ENCODE measurements at places on chromosomes 1 and 21. TPM values are rescaled to one million over a fixed set of nuclear protein-coding genes. Genes with fewer than 3 reads are reported as not detected.

- DNase-seq, result no peak
These were observed 8.1 kb upstream of the ADCY10 start for GRCh38 chr1:167922023-167922422.

GRCh38 chr21:43301409-43302061 is 125.4 kb downstream of the SIK1 start:
- no peak for DNase-seq

GRCh38 chr1:19877821-19878636 is 4.2 kb upstream of the OTUD3 start:
- DNase-seq, result peak; percentile 66

DNA sequence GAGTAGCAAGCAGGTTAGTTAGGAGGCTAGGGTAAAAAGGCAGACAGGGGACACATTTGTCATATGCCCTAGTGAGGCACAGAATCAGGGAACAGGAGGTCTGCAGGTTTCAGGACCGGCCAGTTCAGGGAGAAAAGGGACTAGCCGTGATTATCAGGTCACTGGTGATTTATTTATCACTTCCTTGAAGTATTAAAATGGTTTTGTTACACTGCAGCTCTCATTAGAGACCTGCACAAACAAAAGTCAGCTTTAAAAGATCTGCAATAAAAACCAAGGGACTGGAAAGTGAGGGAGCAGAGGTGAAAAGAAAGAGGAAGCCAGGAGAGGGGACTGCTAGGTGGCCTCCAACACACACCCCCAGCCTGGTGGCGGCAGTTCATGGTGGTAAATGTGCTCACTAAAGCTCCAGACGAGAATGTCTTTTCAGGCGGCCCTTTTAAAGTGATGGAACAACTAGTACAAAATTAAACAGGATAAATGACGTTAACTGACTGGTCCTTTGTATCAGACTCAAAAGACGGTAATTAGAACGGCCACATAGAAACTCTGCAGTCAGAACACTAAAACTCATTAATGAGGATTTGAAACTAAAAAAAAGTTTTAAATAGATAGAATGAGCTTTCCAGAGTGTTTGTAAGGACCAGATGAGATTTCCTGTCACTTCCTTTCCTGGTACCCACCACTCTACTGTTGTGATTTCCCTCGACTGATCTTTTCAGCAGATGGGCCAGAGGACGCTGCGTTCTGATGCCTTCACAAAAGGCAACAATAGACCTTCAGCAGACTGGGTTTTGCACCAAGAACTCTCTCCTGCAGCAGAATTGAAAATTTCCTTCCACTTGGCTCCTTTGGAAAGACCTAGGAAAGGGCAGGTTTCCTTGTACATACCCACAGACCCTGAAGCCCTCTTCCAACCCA is 136.8 kb downstream of the NTPCR start:
- DNase-seq, result no peak

GRCh38 chr21:23861911-23862504 is 1745.3 kb downstream of the MRPL39 start:
- no peak for DNase-seq

- DNase-seq, result peak; percentile 84
These were observed at the start of gene DCDC2B for GRCh38 chr1:32208891-32209328. Gene DCDC2B (plus strand): TSS chr1:32209089. CDS start chr1:32209094, 5 bp downstream.

GRCh38 chr1:214615871-214616270 is 12.9 kb downstream of the CENPF start:
- no peak for DNase-seq

GRCh38 chr1:112296908-112297307 is 99.1 kb upstream of the CTTNBP2NL start:
- DNase-seq, result no peak

- peak; percentile 11 for DNase-seq
These were observed 50.3 kb downstream of the NUP210L start for GRCh38 chr1:154104433-154105082.

DNA sequence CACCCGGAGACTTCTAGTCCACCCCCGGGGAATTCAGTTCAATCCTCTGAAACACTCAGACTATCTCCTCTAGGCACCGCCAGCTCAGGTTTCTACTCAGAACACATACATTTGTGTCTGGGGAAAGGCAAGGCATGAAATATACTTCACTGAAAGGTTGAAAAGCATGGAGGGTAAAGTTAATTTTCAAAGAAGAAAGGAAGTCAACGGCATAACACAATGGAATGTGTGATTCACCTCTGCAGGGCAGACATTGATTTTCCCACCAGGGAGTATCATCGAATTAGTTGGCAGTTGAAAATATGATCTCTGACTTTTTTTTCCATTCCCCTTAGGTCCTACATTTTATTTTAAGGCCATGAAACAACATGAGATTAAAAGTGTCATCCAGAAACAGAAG is 669.4 kb downstream of the SMYD3 start:
- no peak for DNase-seq

GRCh38 chr1:50139339-50140181 is 30.8 kb downstream of the ELAVL4 start:
- DNase-seq, result no peak

- DNase-seq, result peak; percentile 92
These were observed 59.4 kb upstream of the ASB17 start for GRCh38 chr1:75991497-75992114.

DNA sequence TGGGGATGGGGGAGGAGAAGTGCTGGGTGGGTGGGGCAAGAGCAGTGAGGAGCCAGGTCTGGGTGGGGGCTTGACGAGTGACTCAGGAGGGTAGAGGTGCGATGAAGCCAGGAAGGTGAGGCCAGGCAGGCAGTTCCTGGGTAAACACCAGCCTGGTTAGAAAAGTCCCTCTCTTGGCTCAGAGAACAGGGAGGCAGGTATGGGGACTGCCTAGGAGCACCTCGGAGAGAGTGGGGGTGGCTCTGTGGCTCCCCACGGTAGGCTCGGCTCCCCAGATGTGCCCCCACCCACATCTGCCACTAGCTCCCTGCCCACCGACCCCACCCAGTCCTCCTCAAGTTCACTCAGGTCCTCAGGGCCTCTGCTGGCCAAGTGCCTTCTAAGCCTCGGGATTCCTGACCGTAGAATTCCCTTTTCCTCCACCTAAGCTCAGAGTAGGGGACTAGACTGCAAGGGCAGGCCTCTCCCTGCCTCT is 1.2 kb downstream of the HSPG2 start:
- DNase-seq, result peak; percentile 45

DNA sequence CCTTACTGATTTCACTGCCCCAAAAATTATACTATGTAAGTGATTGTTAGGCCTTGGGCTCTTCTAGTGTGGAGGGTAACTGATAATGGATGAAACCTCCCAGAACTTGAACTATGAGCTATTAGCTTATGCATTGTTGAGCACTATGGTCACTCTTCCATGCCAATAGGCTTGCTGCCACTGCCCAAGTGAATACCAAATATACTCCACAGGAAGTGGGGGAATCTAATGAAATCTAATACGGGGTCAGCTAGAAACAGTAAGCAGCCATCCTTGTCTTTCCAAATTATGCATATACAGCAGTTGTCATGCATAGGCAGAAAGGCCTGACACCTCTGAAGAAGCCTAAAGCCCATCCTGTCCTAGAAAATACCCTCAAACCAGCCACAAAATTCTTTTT is 198.7 kb upstream of the PTBP2 start:
- no peak for DNase-seq

DNA sequence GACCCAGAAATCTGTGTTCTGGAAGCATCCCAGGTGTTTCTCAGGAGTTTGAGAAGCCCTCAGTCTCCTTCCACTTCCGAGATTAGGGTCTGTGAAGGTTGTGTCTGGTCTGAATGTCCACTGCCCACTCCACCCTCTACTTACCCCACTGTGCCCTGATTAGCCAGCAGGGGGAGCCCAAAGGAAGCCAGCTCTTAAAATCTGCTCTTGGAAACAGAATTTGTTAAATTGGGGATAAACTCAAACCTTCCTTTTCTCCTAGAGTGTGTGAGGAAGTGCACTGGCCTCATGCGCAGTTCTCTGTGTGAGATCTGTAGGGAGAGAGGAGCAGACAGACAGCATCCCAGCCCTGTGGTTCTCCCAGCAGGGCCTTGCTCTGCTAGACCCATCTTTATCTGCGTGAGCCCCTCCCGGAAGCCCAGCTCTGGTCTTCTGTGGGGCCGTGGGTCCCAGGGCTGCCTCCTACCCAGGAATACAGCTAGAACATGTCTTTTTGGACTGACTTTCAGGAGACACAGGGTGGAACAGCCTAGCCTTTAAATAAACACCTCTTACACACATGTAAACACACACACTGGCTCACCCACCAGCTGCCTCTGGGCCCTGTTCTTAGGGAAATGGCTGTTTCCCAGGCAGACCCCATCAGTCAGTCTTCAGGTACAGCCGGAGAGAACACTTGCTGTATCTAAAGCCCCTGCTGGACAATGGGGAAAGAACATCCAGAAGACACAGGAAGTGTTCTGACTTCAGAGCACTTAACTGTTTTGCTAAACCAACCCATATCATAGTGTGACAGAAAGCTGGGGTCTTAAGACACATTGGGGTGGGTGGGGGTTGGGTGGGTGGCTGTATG is 52.2 kb downstream of the SMYD2 start:
- peak; percentile 79 for DNase-seq

DNA sequence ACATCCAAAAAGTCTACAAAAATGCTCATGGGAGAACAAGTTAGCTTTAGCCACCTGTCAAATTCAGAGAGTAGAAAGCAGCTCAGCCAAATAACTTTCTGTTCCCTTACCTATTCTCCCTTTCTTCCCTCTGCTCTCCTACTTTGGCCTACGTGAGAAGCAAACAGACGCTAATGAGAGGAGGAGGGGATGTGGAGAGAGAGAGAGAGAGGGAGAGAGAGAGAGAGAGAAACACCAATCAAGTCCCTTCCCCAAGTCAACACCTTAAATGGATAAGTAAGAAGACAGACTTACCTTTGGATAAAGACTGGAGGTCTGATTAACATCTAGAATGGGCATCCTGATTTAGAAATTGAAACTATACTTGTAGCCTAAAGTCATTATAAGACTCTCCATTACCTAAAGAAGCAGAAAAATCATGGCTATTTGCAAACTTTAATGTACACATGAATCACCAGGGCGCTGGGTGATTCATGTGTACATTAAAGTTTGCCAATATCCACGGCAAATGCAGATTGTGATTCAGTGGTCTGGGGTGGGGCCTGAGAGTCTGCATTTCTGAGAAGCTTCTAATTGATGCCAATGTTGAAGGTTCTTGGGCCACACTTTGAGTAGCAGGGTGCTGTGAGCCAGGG is 13.1 kb upstream of the DUSP12 start:
- DNase-seq, result peak; percentile 88

- no peak for DNase-seq
These were observed 63.1 kb upstream of the CNN3 start for GRCh38 chr1:94989911-94990473.

GRCh38 chr1:231240531-231240882 is 505 bp upstream of the GNPAT start:
- peak; percentile 48 for DNase-seq

DNA sequence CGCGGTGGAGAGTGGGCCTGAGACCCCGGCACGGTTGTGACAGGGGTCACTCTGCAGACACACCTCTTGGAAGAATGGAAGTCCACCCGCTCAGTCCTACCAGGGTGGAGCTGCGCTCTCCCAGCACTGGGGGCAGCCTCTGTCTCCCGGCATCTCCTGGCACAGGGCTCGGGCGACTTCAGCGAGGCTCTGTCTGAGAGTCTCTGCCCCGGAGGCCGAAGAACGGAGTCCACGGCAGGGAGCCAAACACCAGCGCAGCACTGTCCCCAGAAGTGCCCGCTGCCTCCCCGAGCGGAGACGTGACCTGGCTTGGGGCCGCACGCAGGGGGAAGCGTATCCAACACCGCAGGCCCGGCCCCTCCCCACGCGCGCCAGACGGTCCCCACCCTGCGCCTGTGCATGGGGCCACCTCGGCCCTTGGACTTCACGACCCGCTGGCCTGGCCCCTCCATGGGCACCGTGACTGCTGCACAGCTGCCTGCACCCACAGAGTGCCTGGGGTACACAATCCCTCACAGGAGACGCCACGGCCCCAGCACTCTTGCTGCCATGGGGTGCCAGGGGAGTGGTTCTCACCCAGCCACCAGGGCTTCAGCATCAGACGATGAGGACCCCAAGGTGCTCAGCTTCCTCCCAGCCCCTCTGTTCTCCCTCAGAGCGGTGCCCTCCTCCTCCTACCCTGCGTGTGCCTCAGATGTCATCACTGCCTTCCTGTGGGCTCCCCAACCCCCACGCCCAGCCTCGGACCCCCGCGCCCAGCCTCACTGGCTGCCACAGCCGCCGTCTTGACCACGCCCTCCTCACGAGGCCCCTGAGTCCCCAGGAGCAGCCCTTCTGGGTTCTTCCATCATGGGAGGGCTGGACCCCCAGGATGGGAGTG is 14.9 kb upstream of the RNF223 start:
- DNase-seq, result no peak

GRCh38 chr1:21175324-21175669 is 1.4 kb downstream of the EIF4G3 start:
- peak; percentile 42 for DNase-seq

DNA sequence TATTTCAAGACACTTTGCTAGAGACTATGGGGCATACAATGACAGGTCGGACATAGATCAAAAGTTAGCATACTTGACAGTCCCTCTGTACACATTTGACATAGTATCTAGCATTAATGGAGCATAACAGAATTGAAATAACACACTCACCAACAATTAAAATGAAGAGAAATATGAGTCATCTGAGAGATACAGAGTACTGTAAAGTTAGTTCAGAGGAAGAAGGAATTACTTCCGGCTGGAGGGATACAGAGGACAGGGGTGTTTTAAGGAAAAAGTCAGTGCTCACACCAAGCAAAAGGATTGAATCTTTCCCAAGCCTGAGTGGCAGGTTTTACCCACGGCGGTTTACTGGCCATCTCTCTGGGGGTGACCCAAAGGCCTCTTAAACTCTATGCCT is 2.4 kb downstream of the ZMYND12 start:
- no peak for DNase-seq

GRCh38 chr1:211632117-211632807 is 43.2 kb downstream of the NEK2 start:
- no peak for DNase-seq

ERG gene
- total RNA-seq, result not detected

HPDL gene
- not detected for total RNA-seq

PLXNA2 gene
- 69.7 TPM for total RNA-seq

FLG gene
- 0.12 TPM for total RNA-seq

LCE1B gene
- total RNA-seq, result 2.0 TPM

ADGRB2 gene
- total RNA-seq, result 1.7 TPM

PRKAA2 gene
- 1.0 TPM for total RNA-seq
